ENCODE measurements at places on chromosomes 2 and 18.

- DNase-seq = no peak
Observed at GRCh38 chr2:222442665-222443064, 18.3 kb downstream of the SGPP2 start.

DNA sequence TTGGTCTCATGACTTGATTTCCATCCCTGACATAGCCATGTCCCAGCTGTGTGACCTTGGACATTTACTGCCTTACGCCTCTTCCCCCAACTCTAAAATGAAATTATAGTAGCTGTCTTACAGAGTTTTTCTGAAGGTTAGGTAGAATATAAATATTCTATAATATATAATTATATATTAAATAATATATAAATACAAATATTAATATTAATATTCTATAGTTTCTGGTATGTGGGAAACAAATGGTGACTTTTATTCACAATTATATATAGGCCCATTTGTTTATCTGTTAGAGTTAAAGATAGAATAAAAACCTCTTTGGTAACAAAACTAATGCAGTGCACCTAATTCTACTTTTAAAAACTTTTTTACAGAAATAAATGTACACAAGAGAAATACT lies 1.7 kb downstream of the RBBP8 start:
- DNase-seq = no peak

DNA sequence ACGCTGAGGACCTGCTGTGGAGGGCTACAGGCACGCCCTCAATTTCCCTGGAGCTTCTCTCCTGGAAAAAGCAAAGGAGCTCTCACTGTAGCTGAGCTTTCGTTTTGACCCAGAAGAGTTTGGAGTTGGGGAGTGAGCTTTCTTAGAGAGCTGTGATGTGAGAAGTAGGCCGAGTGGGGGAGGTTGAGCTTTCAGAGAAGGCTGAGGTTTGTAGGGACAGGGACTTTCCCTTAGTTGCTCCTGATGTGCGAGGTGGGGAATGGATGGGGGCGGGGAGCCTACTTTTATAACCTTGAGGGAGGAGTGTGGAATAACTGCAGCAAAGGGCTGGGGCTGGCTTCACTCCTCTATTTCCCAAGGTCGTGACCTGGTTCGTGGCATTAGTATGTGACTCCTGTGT lies 47.1 kb downstream of the ZNF532 start:
- no peak for DNase-seq

DNA sequence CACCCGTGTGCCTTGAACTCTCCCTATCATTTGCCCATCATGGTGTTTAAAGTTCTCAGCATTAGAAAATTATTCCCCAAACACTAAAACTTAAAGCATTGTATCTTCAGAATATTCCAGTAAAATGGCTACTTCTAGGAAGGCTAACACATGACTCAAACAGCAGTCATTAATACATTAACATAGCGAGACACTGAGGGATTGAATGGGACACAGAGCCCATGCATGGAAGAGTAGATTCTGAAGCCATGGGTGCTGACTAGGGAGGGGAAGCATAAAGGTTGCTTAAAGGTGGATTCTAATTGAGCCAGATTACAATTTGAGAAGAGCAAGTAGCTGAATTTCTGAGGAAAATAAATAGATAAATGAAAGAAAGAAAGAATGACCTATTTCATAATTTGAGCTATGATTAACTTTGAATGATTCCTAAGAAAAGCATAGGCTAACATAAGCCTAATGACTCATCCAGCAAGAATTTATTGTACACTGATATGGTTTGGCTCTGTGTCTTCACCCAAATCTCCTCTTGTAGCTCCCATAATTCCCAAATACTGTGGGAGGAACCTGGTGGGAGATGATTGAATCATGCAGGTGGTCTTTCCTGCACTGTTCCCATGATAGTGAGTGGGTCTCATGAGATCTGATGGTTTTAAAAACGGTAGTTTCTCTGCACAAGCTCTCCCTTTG lies 79.8 kb upstream of the PIK3C3 start:
- peak; percentile 2 for DNase-seq

GRCh38 chr2:46435353-46435752 lies 44.0 kb upstream of the TMEM247 start:
- no peak for DNase-seq

GRCh38 chr18:44331656-44332570 lies 348.8 kb upstream of the SETBP1 start:
- DNase-seq = no peak

GRCh38 chr2:184877909-184878308 lies 279.6 kb downstream of the ZNF804A start:
- DNase-seq = no peak

DNA sequence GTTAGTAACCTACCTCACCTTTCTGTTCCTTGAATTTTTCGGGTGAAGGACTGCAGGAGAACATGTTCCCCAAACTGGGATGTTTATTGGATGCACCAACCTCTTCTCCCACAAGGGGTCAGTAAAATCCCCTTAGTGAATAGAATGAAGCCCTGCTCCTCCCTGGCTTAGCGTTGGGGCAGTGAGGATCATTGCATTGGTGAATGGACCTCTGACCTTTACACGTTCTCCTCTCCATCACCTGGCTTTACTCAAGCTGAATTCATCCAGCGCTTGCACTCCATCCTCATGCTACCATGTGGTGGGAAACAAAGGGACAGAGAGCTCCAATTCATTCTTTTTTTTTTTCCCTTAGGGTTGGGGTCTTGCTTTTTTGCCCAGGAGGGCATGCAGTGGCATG lies 157.2 kb downstream of the MIB1 start:
- peak; percentile 20 for DNase-seq

DNA sequence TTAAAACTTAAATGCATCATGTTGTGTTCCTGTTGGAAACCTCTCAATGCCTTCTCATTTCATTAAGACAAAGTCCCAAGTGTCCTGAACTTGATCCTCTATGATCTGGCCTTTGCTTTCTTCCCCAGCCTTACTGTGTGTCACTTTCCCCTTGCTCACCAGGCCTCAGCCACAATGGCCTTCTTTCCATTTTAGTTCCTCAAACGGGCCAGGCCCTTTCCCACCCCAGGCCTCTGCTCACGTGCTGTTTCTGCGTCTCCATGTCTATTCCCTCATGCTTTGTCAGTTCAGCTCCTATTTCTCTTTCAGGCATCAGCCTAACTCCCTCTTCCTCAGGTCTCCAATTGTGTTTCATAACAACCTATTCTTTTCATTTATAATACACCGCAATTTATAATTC lies 19.5 kb downstream of the CXCR4 start:
- no peak for DNase-seq

DNA sequence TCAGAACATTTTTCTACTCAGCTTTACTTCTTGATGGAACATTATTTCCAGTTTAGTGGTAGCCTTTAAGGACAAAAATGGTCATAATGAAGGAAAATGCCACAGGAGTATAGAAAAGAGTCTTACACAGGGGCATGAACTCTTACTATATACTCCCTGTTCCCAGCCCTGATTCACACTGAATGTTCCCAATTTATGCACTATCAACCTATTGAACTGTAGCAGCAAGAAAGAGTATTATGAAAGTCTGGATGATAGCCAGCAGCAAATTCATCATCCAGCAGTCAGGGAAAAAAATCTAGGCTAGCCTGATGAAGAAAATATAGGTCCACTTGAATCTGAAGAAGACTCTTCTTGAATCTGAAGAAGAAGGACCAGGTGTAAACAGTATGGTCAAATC lies 1170.3 kb upstream of the CHAC2 start:
- no peak for DNase-seq

- no peak for DNase-seq
Observed at GRCh38 chr2:190060626-190061025, 1.9 kb downstream of the MSTN start.

DNA sequence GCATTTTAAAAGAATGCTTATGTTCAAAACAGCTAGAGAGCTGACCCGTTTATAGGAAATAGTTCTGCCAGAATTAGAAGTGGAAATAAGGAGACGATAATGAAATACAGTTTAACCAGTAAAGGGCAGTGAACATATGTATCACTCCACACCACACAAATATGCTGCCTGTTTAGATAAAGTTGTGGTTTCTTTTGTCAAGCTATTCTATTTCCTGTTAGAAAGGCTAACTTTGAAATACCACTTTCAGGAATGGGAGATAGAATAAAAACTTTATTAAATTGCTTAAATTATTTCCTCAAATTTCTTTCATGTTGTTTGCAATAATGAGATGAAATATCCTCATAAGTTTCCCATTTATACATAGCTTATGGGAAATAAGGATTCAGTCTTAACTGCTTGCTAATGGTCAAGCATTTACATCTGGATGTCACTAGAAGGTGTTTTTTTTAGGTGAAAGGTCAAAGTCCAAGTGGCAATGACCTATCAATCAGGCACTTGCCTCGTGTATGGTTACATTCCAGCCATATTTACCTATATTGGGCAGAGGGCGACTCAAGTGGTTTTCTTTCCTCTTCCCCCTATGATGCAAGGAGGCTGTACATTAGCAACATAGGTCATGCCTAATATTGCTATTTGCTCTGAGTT lies 148.9 kb downstream of the ZEB2 start:
- DNase-seq = no peak

- DNase-seq = no peak
Observed at GRCh38 chr2:43278564-43279220, 52.3 kb upstream of the ZFP36L2 start.

DNA sequence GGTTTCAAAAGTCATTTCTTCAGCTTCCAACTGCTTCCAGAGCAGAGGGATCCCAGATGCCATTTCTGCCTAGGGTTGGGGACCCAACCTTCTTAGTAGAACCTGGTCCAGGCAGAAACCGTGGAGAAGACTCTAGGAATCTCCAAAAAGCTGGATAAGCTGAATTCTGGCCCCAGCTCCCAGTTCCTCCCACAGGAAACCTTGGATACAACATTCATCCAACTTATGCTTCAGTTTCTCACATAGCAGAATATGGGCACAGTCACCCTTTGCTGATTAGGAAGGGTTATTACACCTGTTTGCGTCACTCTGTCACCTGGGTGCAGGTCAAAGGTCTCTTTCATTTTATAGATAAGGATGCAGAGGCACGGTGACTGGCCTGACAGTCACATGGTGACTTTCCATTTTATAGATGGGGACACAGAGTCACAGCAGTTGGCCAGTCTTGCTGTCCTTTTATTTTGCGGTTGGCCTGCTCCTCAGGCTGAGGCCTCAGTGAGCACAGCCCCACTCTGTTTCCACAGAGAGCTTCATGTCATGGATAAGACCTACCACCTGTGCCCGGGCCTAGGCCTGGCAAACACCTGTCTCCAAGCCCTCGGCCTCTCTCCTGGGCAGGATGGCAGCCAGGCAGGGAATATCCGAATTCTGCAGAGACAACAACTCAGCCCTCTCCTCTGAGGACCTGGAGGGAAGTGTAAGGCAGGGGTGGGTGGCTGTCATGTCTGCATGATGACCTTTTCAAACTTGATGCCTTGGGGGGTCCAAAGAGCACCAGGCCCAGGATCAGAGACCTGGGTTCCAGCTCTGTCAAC lies 148.8 kb downstream of the SMAD7 start:
- DNase-seq = no peak

- DNase-seq = peak; percentile 14
Observed at GRCh38 chr2:143083636-143084035, 45.6 kb upstream of the ARHGAP15 start.

DNA sequence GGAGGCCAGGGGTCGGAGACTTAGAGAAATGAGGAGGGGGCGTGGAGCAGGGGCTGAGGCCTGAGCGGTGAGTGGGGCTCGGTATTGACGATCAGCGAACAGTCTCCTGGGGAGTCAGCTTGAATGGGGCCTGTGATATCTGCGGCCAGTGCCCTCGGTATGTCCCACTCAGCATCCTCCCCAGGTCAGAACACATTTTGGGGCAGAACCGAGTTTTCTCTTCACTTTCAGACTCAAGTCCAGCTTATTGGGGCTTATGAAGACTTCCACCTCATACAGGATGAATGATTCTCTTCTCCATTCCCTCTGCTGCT lies 82.6 kb downstream of the RRM2 start:
- no peak for DNase-seq

- DNase-seq = no peak
Observed at GRCh38 chr2:174174741-174175140, 73.6 kb downstream of the OLA1 start.

DNA sequence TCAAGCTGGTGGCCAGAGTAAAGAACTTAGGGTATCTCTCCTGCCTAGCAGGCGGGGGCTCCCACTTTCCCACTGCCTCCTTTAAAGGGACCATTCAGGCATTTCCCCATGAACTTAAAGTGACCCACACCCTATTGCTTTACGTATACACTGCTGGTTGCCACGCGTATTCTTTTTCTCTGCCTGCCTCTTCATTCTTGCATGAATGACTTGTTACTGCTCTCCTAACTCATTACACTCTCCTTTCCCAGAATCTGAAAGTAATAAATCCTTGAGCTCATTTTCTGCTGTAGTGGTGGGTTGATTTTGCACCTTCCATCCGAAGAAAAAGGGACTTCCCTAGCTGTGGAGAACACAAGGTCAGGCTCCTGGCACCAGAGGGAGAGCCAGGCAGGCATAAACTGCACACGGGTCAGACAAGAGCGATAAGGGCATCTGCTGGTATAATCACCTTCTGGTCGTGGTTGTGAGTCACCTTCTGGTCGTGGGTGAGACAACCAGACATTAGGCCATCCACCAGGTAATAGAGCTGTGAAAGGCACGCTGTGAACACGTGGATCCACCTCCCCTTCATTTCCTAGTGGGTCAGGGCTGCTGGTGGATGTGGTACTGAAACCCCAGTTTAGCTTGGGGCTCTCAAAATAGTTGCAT lies 950.3 kb downstream of the SOCS6 start:
- peak; percentile 57 for DNase-seq

GRCh38 chr2:167832868-167833287 lies 414.5 kb downstream of the STK39 start:
- DNase-seq = peak; percentile 49

- no peak for DNase-seq
Observed at GRCh38 chr18:21272016-21272579, 30.1 kb downstream of the GREB1L start.

DNA sequence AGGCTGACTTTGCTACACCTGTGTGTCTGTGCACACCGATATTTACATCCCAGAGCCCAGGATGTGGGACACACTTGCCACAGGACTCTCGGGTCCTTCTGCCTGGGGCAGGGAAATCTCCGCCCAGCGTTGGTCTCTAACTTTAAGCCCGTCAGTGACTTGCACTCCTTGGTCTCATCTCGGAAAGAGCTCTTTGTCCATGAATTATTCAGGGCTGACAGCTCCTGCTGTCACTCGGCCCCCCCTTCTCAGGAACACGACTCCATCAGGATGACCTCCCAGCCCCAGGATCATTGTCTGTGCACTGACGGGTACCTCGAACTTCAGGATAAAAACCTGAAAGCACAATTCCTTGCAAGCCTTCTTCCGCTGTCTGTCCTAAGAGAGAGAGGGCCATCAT lies 26.6 kb downstream of the PLB1 start:
- no peak for DNase-seq

GRCh38 chr2:64401529-64401880 lies 52.5 kb upstream of the LGALSL start:
- no peak for DNase-seq
